ENCODE measurements at places on chromosomes 1 and 21. TPM values are rescaled to one million over a fixed set of nuclear protein-coding genes. Genes with fewer than 3 reads are reported as not detected.

DNA sequence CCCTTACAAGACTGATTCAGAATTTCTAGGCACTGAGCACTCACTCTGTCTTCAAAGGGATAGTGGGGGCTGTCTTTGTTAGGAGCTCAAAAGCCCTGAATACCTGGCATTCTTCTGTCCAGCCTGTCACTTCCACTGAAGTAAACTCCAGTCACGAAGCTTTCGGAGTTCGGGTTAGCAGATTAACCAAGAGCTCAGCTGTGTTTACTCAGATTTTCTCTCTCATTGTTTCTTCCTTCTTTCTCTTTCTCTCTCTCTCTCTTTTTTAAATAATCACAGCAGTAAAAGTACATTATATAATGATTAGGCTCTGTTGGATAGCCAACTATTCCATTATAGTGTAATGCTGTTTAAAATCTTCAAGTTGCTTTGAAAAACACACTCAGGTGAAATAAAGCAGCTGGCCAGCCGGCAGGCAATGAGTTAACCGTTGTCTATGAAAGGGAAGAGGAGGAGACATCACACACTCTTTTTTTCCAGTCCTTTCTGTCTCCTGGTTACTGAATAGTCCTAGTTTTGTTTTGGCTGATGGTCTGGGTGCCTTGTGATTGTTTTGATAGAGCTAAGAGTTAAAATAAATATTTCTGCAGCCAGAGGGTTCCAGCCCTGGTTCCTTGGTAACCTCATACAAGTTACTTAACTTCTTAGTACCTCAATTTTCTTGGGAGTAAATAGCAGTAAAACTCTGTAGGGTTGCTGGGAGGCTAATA is 89.8 kb downstream of the ADSS2 start:
- H3K4me1 ChIP-seq = peaks cover 21% of the 10 kb centered on the region
- DNase-seq = peak; percentile 96
- peak overlapping the region; percentile 97 for H3K27ac ChIP-seq
- no peaks in the 10 kb centered on the region for H3K36me3 ChIP-seq

DNA sequence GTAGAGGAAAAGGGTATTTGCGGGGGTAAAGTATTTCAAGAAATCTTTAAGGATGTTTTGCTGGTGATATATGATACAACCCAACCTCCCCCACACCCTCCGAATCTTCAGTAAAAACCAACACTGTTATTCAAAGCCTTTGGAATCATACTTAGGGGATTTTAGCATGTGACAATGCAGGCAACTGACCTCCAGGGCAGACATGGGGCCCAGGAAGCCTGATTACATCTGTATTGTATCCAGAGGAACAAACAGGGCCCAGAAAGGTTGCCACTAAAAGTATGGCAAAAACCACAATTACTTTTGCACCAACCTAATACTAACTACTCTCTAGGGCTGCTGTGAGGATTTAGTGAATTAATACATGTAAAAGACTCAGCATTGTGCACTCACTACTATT is 43.9 kb upstream of the CNN3 start:
- peaks cover 13% of the 10 kb centered on the region for H3K4me1 ChIP-seq
- DNase-seq = peak; percentile 54
- no peak overlapping the region for H3K27ac ChIP-seq
- H3K4me3 ChIP-seq = no peak overlapping the region
- no peaks in the 10 kb centered on the region for H3K27me3 ChIP-seq
- H3K36me3 ChIP-seq = no peaks in the 10 kb centered on the region

DNA sequence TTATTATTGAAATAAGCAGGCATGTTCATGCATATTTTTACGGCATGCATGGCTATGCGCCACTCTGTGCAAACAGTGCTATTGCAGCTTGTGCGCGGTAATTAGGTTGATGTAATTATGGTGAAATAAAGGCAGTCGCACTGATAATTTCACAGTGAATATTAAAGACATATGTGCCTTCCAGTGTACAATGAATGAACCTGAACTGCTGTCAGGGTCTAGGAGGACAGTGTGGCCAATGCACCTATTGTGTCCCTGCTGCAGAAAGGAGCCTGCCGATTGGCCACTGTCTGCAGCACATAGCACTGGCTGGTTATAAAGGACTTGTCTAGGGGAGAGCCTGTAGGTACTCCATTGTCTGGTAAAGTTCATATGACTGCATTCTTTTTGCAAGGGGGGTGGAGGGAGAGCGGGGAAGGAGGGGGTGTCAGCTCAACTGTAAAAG is 340.4 kb downstream of the USP25 start:
- no peak for DNase-seq
- H3K27me3 ChIP-seq = no peaks in the 10 kb centered on the region
- no peak overlapping the region for H3K4me3 ChIP-seq
- no peaks in the 10 kb centered on the region for H3K36me3 ChIP-seq

DNA sequence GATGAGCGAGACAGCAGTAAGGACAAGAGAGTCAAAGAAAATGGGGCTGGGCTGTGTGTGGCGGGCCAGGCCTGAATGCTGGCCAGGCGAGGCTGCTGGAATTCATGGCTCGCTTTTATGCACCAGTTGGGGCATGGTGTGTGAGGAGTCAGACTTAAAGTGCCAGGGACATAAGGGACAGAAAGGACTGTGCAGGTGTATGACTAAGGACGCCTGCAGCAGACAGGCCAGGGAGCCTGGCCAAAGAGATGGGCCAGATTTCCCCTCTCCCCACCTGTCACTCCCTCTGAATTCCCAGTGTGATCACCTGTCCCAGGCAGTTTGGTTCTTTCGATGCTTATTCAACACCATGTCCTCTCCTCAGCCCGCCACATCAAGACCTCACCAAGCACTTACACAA is 16.9 kb upstream of the SMIM12 start:
- H3K4me1 ChIP-seq = no peaks in the 10 kb centered on the region
- H3K27me3 ChIP-seq = peaks cover 31% of the 10 kb centered on the region
- H3K4me3 ChIP-seq = no peak overlapping the region
- DNase-seq = no peak

- DNase-seq = no peak
- H3K27ac ChIP-seq = no peak overlapping the region
- peaks cover 9% of the 10 kb centered on the region for H3K4me1 ChIP-seq
- H3K4me3 ChIP-seq = no peak overlapping the region
- H3K27me3 ChIP-seq = no peaks in the 10 kb centered on the region
These were observed 49.8 kb downstream of the ZBTB18 start for GRCh38 chr1:244100704-244101453.

DNA sequence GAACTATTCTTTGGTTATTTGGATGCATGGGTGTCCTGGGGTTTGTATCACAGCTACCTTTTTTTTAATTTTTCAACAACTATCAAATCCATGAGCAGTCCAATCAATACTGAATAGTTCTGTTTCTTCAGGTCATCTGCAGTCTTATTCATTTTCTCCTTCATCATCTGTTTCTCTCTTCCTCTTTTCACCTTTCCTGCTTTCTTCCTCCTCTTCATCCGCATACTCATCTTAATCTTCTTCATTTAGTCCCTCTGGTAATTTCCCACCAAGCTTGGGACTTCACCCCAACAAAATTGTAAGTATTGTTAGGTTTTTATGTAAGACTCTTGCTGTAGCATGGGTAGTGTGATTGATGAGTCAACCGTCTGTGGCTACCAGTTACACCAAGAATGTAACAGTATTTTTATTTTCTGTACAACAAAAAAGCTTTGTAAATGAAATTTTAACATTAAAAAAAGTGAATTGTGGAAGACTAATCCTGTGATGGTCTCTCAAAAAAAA is 184.1 kb upstream of the RNPC3 start:
- no peak overlapping the region for H3K27ac ChIP-seq
- no peak for DNase-seq
- H3K4me1 ChIP-seq = no peaks in the 10 kb centered on the region
- H3K27me3 ChIP-seq = no peaks in the 10 kb centered on the region
- H3K36me3 ChIP-seq = no peaks in the 10 kb centered on the region
- H3K4me3 ChIP-seq = no peak overlapping the region

DNA sequence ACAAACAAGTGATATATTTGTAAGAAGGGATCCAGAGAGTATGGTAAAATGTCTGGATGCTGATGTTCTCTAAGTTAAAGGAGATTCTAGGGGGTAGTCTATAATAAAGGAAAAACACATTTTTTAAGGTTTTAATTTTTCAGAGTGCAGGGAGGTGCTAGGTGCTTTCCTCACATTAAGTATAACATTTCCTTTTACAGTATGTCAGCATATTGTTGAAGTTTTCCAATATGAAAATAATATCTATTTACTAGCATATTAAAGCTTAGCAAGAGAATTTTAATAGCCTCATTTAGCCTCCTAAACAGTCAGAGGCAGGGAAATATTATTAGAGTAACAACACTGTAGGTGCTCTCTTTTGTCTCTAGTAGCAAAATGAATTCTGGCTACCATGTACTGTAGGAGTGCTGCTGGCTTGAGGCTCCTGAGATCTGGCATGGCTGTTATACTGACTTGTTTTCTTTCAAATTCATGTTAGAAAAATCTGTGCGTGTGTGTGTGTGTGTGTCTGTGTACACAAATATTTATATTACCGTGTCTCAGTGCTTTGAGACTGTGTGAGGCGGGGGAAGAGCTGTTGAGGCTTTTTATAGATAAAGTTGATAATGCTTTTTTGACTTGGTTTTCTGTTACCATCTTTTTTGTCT is 71.0 kb downstream of the POU2F1 start:
- peaks cover 23% of the 10 kb centered on the region for H3K4me1 ChIP-seq
- no peak overlapping the region for H3K4me3 ChIP-seq
- no peaks in the 10 kb centered on the region for H3K36me3 ChIP-seq
- no peaks in the 10 kb centered on the region for H3K27me3 ChIP-seq

GRCh38 chr1:4090976-4091660 is 191.0 kb upstream of the C1orf174 start:
- H3K4me1 ChIP-seq = no peaks in the 10 kb centered on the region
- no peak for DNase-seq
- no peak overlapping the region for H3K27ac ChIP-seq
- no peaks in the 10 kb centered on the region for H3K27me3 ChIP-seq
- H3K4me3 ChIP-seq = no peak overlapping the region

DNA sequence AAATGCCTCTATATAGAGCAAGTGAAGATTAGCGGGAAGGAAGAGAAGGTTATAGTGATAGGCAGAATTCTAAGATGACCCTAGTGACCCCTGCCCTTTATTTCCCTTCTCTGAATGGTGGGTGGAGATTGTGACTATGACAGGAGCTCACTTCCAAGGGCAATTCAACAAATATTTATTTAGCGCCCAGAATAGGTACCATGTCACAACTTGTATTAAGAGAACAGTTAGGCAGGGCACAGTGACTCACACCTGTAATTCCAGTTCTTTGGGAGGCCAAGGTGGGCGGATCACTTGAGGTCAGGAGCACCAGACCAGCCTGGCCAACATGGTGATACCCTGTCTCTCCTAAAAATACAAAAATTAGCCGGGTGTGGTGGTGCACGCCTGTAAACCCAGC is 236.0 kb upstream of the POGK start:
- DNase-seq = no peak
- no peak overlapping the region for H3K27ac ChIP-seq
- no peaks in the 10 kb centered on the region for H3K4me1 ChIP-seq
- no peak overlapping the region for H3K4me3 ChIP-seq
- no peaks in the 10 kb centered on the region for H3K27me3 ChIP-seq

GRCh38 chr1:67785847-67786753 is 47.2 kb downstream of the GNG12 start:
- no peak for DNase-seq
- H3K27me3 ChIP-seq = no peaks in the 10 kb centered on the region
- H3K36me3 ChIP-seq = no peaks in the 10 kb centered on the region
- no peak overlapping the region for H3K27ac ChIP-seq
- peaks cover 9% of the 10 kb centered on the region for H3K4me1 ChIP-seq
- H3K4me3 ChIP-seq = no peak overlapping the region

- peaks cover 22% of the 10 kb centered on the region for H3K27me3 ChIP-seq
- no peak overlapping the region for H3K4me3 ChIP-seq
- peak; percentile 84 for DNase-seq
- no peaks in the 10 kb centered on the region for H3K36me3 ChIP-seq
These were observed 21.5 kb upstream of the STMN1 start for GRCh38 chr1:25927521-25928265.

DNA sequence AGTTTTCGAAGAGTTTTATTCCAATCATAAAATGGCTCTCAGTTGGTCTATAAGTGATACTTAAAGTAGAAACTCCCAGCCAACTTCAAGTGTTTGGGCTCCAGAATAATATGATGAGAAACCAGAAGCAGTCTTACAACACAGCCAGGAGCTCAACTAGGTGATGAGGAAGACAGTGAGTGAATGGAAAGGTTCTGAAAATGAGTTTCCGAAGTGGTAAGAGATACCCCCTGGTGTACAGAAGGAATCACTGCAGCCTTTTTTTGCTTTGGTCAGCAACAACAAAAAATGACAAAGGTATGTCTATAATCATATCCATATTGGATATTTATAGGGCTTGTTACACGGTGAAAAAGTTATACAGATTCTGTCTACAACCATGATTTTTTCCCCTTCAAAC is 16.5 kb downstream of the KRTAP19-1 start:
- no peak overlapping the region for H3K27ac ChIP-seq
- H3K27me3 ChIP-seq = no peaks in the 10 kb centered on the region
- no peaks in the 10 kb centered on the region for H3K36me3 ChIP-seq
- H3K4me3 ChIP-seq = no peak overlapping the region
- DNase-seq = peak; percentile 39

DNA sequence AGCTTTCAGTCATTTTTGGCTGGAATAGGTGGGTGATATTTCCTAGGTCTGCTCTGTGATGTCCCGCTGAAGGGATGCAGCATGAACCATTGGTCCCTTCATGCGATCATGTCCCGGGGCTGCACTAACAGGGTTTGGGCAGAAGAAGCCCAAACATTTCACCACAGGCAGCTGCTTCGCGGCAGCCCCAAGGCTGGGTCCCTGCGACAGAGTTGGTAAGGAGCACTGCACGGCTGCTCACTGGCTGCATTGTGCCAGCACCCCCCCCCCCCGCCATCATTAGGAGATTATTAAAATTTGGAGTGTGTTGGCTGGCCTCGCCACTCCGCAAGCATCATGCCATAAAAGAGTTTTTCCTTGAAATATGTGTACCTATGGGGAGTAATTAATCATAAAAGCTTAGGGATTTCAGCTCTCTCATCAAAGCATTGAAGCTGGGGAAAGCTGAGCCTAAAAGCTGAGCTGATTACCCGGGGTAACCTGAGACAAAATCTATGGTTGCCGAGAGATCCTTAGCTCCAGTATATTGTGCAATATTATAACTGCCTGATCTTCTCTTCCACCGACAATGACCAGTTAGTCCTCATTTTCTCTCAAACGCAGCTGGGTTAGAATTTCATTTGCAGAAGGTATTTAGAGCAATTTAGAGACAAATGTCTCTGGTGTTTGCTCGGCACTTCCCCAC is 62.5 kb downstream of the PEX14 start:
- H3K27me3 ChIP-seq = no peaks in the 10 kb centered on the region
- H3K4me1 ChIP-seq = peaks cover 36% of the 10 kb centered on the region
- H3K27ac ChIP-seq = no peak overlapping the region
- DNase-seq = no peak
- H3K36me3 ChIP-seq = peaks cover 5% of the 10 kb centered on the region

Gene NT5C1A
- total RNA-seq = not detected

Gene SYTL1
- 7.9 TPM for total RNA-seq

Gene TAGLN2
- 3.9 TPM for total RNA-seq

Gene DNAJC28
- total RNA-seq = 3.8 TPM

Gene GSTM1
- total RNA-seq = 20.8 TPM

Gene TESK2
- total RNA-seq = 10.5 TPM

Gene NUP210L
- not detected for total RNA-seq

Gene TPRG1L
- total RNA-seq = 10.6 TPM

Gene ATF6
- total RNA-seq = 31.7 TPM

Gene HHIPL2
- total RNA-seq = not detected

Gene LAMC2
- total RNA-seq = 0.46 TPM

Gene MXRA8
- 24.0 TPM for total RNA-seq

Gene SYDE2
- 10.9 TPM for total RNA-seq

Data from neural progenitor cell (in vitro differentiated cells).